Chondrocyte (in vitro differentiated cells): ENCODE measurements at places on chromosomes 16 and 17. TPM values are rescaled to one million over a fixed set of nuclear protein-coding genes. Genes with fewer than 3 reads are reported as not detected.
A peak's percentile ranks its signal among the peaks of the same experiment; 100 is the strongest.

- DNase-seq: no peak
Observed at GRCh38 chr17:49834118-49834743, 13.6 kb downstream of the TAC4 start.

Gene TANC2
- total RNA-seq: 52.1 to 55.7 TPM (median 55.3 TPM) in 3 replicates

Gene TM4SF5
- total RNA-seq: not detected in 3 replicates

DNA sequence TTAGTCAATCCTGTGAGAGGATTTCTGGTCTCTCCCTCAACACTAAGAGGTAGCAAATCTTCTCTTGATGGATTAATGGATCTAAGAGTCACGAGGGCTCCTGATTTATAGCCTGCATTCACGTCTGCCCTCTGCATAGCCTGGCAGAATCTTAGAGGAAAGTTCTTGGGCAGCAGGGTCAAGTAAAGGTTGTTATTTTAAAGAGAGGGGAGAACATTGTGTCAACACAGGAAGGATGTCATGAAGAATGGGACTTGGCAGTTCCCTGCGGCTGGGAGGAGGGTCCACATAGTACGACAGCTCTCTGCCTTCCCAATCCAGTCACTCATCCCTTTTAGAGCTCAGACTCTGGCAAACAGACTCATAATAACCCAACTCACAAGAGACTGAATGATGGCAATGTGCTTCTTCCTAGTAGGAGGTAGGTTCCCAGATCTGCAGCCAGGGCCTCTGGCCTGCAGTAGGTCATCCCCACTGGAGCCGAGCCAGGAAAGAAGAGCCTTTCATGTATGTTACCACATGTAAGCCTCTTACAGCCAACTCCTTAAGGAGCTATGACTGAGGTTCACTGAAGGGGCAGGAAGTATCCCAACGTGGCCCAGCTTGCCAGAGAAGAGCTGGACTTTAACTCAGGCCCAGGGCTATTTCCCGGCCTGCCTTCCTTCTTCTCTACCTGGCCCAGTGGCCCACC lies 25.4 kb upstream of the RPTOR start:
- DNase-seq: no peak

GRCh38 chr17:75511610-75512575 lies 3.4 kb downstream of the CASKIN2 start:
- no peak for DNase-seq

- DNase-seq: no peak
Observed at GRCh38 chr16:12429756-12430155, 373.9 kb downstream of the CPPED1 start.

- DNase-seq: peak; percentile 83
Observed at GRCh38 chr17:78358538-78359320, 1.1 kb downstream of the SOCS3 start.

GRCh38 chr17:40448213-40448638 lies 5.0 kb downstream of the IGFBP4 start:
- DNase-seq: no peak

GRCh38 chr16:69880640-69881133 lies 70.4 kb upstream of the CLEC18A start:
- DNase-seq: no peak

Gene CLEC18A
- 3.5 to 4.5 TPM (median 4.3 TPM) in 3 replicates for total RNA-seq

GRCh38 chr17:41705271-41705991 lies 6.7 kb upstream of the GAST start:
- DNase-seq: no peak

- DNase-seq: no peak
Observed at GRCh38 chr16:28292731-28293600, 641 bp downstream of the SBK1 start.

DNA sequence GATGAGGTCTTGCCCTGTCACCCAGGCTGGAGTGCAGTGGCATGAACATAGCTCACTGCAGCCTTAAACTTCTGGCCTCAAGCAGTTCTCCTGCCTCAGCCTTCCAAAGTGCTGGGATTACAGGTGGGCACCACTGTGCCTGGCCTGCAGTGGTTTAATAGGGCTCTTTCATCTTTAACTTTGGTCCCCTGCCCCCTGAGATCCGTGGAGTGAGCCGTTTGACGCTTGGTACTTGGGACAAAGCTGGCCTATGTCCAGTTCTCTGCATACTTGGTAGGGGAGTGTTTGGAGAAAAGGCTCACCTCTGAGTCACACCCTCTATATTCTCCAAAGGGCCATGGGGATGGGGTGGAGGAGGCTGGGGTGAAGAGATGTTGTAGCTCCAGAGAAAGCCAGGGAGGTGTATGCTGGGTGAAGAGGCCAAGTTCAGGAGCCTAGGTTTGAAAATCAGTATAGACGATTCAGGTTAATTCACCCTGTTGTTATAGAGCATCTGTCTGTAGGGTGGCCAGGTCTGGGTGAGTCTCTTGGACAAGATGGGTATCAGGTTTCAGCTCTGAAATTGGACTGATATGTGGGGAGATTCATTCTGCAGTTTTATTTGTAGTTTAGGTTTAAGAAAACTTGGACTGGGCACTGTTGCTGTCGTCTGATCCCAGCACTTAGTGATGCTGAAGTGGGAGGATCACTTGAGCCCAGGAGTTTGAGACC lies 17.6 kb downstream of the ABCC1 start:
- no peak for DNase-seq

Gene TMEM92
- total RNA-seq: 1.6 to 1.7 TPM (median 1.7 TPM) in 3 replicates
